Pons (tissue), 1 donor: ENCODE measurements at places on chromosomes 7 and 10.

- no peak for DNase-seq
These were observed 108.7 kb upstream of the KMT2C start for GRCh38 chr7:152544481-152544927.

GRCh38 chr10:29630205-29631048 is 4.3 kb downstream of the SVIL start:
- DNase-seq = no peak

- peak; percentile 98 for DNase-seq
These were observed 41.8 kb downstream of the ZCCHC24 start for GRCh38 chr10:79403441-79404230.

DNA sequence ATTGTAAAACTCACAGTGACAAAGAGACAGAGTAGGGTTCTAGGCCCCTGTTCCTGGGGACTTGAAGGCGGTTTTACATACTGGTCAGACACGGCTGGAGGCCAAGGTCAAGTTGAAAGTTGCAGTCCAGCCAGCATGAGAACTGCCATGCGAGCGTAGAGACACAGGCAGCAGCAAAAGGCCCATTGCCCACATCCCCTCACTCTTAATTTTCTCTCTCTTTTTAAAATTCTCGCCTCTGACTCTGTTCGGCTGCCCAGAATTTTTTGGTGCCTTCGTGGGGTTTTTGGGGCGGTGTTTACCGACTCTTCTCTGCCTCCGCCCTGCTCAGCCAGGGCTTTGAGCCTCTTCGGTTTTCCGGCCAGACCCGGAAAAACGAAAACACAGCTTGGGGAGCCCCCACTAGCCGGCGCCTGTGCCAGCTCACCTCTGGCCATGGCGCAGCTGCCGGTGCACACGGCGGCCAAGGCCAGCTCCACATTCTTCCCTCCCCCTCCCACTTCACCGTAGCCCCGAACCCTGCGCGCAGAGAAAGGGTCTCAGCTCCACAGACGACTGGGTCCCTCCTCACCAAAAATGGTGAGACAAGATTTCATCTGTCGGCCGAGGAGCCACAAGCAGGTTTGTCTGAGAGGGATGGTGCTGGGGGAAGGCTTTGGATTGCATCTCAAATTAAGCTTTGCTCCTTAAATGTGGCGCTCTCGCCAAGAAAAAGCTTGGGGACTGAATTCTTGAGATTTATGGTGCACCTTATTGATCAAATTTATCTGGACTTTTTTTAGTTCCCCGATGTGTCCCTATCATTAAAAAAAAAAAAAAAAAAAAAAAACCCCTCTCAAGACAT is 2.3 kb upstream of the HOXA13 start:
- DNase-seq = no peak

- no peak for DNase-seq
These were observed 2.7 kb downstream of the MXI1 start for GRCh38 chr10:110209926-110210673.

DNA sequence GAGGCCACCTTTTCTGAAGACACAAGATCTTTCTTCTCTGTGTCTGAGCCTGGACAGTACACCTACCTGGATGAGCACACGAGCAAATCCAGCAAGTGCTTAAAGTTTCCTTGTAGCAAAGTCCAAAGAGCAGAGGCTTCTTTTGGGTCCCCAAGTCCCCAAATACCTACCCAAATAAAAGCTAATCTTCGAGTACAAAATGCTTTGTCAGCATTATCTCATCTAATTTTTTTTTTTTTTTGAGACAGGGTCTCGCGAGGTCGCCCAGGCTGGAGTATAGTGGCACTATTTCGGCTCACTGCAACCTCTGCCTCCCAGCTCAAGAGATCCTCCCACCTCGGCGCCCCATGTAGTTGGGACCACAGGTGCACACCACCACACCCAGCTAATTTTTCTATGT is 24.6 kb downstream of the MYOF start:
- no peak for DNase-seq

DNA sequence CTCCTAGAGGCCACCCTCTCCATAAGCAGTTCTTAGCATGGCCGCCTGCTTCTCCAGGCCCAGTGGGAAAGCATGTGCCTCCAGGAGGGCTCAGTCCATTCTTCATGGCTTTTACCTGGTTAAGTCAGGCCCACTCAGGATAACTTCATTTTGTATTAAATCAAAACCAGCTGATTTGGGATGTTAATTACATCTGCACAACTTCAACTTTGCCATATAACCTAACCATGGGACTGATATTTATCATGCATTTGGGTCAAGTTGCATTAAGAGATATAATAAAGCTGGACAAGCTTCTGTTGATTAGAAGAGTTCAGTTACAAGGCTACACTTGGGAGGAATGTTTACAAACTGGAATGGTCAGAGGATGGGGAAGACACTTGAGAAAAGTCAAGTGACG is 65.5 kb downstream of the EGFR start:
- no peak for DNase-seq

DNA sequence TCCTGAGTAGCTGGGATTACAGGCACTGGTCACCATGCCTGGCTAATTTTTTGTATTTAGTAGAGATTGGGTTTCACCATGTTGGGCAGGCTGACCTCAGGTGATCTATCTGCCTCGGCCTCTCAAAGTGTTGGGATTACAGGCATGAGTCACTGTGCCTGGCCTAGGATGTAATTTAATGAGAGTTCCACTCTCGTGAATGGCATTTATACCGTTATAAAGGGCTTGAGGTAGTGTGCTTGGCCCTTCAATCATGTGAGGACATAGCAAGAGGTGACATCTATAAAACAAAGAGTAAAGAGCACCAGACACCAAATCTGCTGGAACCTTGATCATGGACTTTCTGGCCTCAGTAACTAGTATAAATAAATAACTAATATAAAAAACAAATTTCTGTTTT is 93.5 kb upstream of the PPP1R9A start:
- no peak for DNase-seq

GRCh38 chr7:24783698-24784097 is 26.4 kb upstream of the GSDME start:
- no peak for DNase-seq

DNA sequence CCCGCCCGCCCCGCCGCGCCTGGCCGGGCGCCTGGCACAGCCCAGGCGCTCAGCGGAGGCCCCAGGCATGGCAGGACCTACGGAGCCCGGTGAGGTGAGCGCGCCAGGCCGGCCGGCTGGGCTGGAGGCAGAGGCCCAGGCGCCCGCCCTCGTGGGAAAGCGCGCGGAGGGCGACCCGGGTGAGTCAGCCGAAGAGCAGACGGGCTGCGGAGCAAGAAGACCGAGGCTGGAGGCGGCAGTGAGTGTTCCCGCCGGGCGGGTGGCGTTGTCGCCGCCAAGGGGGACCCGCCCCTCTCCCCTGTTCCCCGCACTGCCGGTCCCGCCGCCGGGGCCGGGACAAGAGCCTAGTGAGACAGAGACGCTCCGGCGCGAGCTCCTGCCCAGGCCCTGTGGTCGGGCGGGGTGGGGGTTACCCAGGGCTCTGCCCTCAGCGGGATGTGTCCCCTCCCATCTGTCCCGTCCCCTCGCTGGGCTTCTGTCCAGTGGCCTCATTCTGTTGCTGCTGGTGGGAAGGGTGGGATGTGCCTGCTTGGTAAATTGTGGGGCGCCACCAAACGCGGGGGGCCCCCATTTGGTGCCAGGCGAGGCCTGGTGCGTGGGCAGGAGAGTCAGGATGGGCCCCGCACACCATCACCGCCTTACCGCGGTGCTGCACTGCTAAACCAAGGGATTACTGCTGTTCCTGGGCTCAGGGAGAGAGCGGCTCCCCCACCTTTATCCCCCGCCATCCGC is 17.0 kb upstream of the NODAL start:
- no peak for DNase-seq

- DNase-seq = no peak
These were observed 83.7 kb downstream of the PRLHR start for GRCh38 chr10:118511711-118512110.

DNA sequence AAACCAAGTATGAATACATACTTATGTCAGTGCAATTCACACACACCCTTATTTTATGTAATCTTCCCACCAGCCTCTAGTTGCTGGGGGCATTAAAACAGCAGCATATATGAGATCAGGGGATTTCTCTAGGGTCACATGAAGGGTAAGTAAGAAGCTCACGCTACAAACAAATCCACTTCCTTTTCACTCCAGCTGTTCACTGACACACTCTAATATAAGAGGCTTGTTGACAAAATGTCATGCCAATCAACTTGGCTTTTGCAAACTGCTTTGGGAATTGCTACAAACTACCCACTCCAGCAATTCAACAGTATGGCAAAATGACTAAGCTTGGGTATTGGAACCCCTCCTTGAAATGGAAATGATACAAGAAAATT is 10.3 kb downstream of the FAM3C start:
- DNase-seq = no peak

GRCh38 chr7:27651702-27652101 is 11.0 kb downstream of the HIBADH start:
- no peak for DNase-seq

DNA sequence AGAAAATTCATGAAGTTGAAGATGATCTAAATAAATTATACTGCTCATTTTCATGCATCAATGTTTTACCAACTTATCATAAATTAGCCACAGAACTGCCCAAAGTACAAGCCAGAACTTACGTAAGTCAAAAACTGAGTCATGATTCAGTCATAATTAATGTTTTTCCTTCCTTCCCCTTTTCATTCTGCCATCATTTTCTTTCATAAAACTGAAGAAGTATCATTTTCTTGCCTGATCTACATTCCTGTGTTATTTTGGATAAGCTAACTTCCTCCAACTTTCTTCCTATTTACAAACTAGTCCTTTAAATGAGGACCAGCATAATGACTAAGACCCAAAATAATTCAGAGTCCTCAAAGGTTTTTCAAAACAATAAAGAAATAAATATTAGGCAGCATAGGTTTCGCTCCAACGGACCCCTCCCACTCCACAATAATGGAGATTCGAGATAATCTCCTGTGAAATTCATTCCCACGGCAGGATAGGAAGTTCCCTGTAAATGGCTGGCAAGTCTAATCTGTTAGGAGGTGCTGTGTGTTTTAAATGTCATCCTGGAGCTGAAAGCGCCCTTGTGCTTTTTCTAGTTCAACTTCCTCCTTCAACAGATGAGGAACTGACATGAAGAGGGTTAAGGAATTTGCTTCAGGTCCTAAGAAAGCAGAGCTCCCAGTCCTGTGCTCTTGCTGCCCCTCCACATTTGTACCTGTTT is 218.9 kb downstream of the DOCK4 start:
- peak; percentile 82 for DNase-seq

DNA sequence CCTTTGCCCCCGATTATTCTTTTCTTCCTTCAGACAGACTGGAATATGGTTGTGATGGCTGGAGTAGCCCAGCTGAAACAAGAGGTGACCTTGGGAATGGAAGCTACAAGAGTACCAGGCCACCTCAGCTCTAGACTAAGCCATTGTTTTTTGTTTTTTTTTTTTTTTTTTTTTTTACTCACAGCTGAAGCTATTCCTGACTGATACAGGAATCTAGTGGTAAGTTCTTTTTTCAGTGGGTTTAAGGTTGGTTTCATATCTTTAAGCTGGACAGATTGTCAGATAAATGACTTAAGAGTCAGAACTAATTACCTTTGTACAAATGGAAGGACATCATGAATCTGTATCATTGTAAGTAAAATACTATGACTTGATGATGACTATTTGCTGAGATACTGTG is 30.2 kb upstream of the PTPN12 start:
- no peak for DNase-seq

GRCh38 chr7:157989589-157989988 is 598.0 kb downstream of the PTPRN2 start:
- DNase-seq = no peak

- DNase-seq = no peak
These were observed 8.8 kb downstream of the STK17A start for GRCh38 chr7:43591558-43592180.

- DNase-seq = peak; percentile 37
These were observed 14.3 kb downstream of the ZNF282 start for GRCh38 chr7:149209518-149210269.

- no peak for DNase-seq
These were observed 8.5 kb upstream of the JAKMIP3 start for GRCh38 chr10:132057191-132057681.

DNA sequence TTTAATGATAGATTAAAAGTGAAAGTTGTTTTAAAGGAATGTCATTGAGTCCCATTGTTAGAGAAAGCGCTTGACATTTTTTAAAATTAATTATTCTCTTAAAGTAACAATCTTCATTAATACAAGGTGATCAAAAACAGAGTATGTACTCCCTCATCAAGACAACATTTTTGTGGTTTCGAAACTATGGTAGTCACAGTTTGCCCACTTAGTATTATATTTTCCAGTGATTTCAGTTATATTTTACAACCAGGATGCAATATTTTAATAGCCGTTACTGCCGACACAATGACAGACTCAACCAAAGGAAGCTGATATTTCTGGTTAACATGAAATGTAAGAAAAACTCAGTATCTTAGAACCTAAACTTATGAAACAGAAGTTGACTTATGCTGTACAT is 31.3 kb downstream of the MKX start:
- DNase-seq = no peak

- no peak for DNase-seq
These were observed 22.5 kb downstream of the EPHB4 start for GRCh38 chr7:100804681-100805431.

DNA sequence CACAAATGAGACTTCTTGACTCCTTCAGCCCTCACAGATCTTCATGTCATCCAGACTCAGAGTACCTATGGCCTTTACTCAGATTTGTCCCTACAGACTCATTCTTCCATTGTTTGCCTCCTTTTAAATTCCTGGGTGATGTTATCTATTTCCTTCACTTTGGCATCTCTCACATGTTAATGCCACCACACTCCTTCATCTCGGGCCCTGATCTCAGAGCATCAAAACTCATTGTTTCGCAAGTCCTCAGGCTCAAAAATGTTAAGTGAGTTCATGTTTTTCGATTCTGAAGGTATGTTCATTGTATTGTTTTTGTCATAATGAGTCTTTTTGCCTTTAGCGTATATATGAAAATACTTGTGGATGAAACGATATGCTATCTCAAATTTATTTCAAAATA is 62.3 kb upstream of the AHR start:
- DNase-seq = no peak

DNA sequence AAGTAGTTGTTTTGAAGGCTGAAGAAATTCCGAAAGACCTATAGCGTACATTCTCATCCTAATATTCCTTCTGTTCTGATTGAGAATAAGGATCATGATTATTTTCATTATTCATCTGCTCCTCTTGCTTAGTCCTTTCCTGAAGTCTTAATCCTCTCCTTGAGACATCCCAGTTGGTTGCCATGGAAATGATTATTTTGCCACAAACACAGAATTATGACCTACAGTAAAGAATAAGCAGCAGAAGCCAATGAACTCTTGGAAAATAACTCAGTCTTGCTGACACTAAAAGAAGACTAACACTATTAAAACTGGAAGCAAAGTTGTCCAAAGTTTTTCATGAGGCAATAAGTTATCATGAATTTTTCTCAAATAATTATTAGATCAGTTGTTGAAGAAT is 47.8 kb upstream of the JAZF1 start:
- no peak for DNase-seq

GRCh38 chr10:6297951-6298381 is 95.2 kb downstream of the PFKFB3 start:
- peak; percentile 50 for DNase-seq

- DNase-seq = no peak
These were observed 327.3 kb downstream of the HTR7 start for GRCh38 chr10:90530521-90530920.
